LHCN-M2 (cell line): ENCODE measurements at places on chromosomes 7 and 10. TPM values are rescaled to one million over a fixed set of nuclear protein-coding genes. Genes with fewer than 3 reads are reported as not detected.

The CLRN3 gene
- total RNA-seq: not detected in 2 replicates

The HDAC9 gene
- total RNA-seq: 7.1 and 16.5 TPM in 2 replicates

The OR2A12 gene
- total RNA-seq: not detected in 2 replicates

The CRPPA gene
- total RNA-seq: 3.7 and 4.5 TPM in 2 replicates

The TMEM243 gene
- 39.0 and 43.3 TPM in 2 replicates for total RNA-seq

The GPRIN2 gene
- total RNA-seq: not detected in 2 replicates

The NKX2-3 gene
- total RNA-seq: 0.19 TPM in 1 of 2 replicates, not detected in the other

The CTNNA3 gene
- total RNA-seq: 0.06 and 0.19 TPM in 2 replicates

The MYL7 gene
- not detected in 2 replicates for total RNA-seq

The AGR2 gene
- total RNA-seq: not detected in 2 replicates

The FKBP9 gene
- 289 and 303 TPM in 2 replicates for total RNA-seq

The AEBP1 gene
- not detected in 2 replicates for total RNA-seq

The GPR15LG gene
- not detected in 2 replicates for total RNA-seq

The RELN gene
- 0.26 and 0.63 TPM in 2 replicates for total RNA-seq

The ZNF722 gene
- not detected in 2 replicates for total RNA-seq

The NXPH1 gene
- total RNA-seq: 1.0 and 2.8 TPM in 2 replicates

The ABCB1 gene
- total RNA-seq: 0.29 and 0.38 TPM in 2 replicates

The SUFU gene
- total RNA-seq: 4.0 and 4.3 TPM in 2 replicates

The ASB4 gene
- total RNA-seq: under 0.01 and 0.06 TPM in 2 replicates

The TCAF2 gene
- 10.1 and 11.4 TPM in 2 replicates for total RNA-seq

The SLC13A1 gene
- total RNA-seq: not detected in 2 replicates

The OR2A1 gene
- total RNA-seq: not detected in 2 replicates

The CYP2C8 gene
- total RNA-seq: not detected in 2 replicates

The PNLIPRP1 gene
- not detected in 2 replicates for total RNA-seq

The HKDC1 gene
- total RNA-seq: 0.17 and 1.1 TPM in 2 replicates

The GSTO2 gene
- total RNA-seq: 0.38 and 0.46 TPM in 2 replicates

The NUTM2A gene
- 0.06 and 0.26 TPM in 2 replicates for total RNA-seq

The NEBL gene
- 0.11 and 0.13 TPM in 2 replicates for total RNA-seq

The ITPRIP gene
- 20.0 and 26.6 TPM in 2 replicates for total RNA-seq

The PRPS1L1 gene
- total RNA-seq: not detected in 2 replicates

The C10orf143 gene
- 0.96 and 0.98 TPM in 2 replicates for total RNA-seq

The ZNF655 gene
- 87.3 and 98.4 TPM in 2 replicates for total RNA-seq

The TBX20 gene
- not detected in 2 replicates for total RNA-seq

The FOXI2 gene
- not detected in 2 replicates for total RNA-seq

The IGFBP1 gene
- 0.23 and 1.2 TPM in 2 replicates for total RNA-seq

The POLR2J2 gene
- 0.86 and 2.4 TPM in 2 replicates for total RNA-seq

The RAPGEF5 gene
- total RNA-seq: under 0.01 and 0.06 TPM in 2 replicates

The IFIT1 gene
- 33.3 and 70.9 TPM in 2 replicates for total RNA-seq

The CLDN3 gene
- not detected in 2 replicates for total RNA-seq

The SH2D4B gene
- not detected in 2 replicates for total RNA-seq

The PDCD4 gene
- 17.7 and 40.0 TPM in 2 replicates for total RNA-seq

The NUTM2E gene
- 0.06 TPM in 1 of 2 replicates, not detected in the other for total RNA-seq

The EIF5AL1 gene
- total RNA-seq: 0.45 and 0.63 TPM in 2 replicates

The ZFAND4 gene
- total RNA-seq: 6.3 and 8.3 TPM in 2 replicates

The CNPY1 gene
- not detected in 2 replicates for total RNA-seq

The DHTKD1 gene
- total RNA-seq: 8.8 and 10.1 TPM in 2 replicates

The TRIM50 gene
- not detected in 2 replicates for total RNA-seq

The TRPV5 gene
- not detected in 2 replicates for total RNA-seq

The TMEM176B gene
- total RNA-seq: not detected in 2 replicates

The PPP1R17 gene
- total RNA-seq: 0.06 TPM in 1 of 2 replicates, not detected in the other

The DDC gene
- total RNA-seq: not detected in 2 replicates

The BLNK gene
- not detected in 2 replicates for total RNA-seq

The VAX1 gene
- total RNA-seq: not detected in 2 replicates

The ADIRF gene
- 2.5 and 3.2 TPM in 2 replicates for total RNA-seq
